ENCODE measurements at places on chromosomes 5 and 9. TPM values are rescaled to one million over a fixed set of nuclear protein-coding genes. Genes with fewer than 3 reads are reported as not detected.

DNA sequence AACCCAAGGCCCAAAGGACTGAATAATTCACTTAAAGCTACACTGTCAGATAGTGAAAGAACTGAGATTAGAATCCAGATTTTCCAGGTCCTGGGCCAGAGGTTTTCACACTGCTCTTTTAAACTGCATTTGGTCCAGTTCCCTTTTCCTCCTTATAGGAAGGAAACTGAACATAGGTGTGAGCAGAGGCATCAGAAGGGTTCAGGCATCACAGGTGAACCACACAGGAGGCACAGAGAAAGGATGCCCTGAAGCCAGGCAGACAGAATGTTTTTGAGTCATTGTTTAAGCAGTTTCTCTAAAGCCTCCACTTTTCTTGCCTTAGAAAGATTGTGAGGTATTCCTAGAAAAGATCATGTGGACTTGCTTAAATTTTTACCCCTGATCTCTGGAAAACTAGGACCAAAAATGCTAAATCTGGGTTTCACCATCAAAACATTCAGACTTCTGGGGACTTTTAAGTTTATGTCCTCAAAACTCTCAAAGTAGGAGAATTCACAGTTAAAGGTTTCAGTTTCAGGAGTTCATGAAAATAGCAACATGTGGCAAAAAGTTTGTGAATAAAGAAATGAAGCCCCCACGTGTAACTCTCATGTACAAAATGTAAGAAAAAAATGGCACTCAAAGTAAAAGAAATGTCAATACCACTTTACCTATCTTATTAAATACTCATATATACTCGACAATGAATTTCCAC, 386.1 kb downstream of the NTRK2 start:
- DNase-seq, result no peak

The DMXL1 gene
- 23.5 TPM for total RNA-seq

GRCh38 chr9:135224286-135224877, 136.9 kb downstream of the OLFM1 start:
- no peak for DNase-seq

- DNase-seq, result peak; percentile 39
Measured at GRCh38 chr9:84404095-84404686, 63.6 kb upstream of the SLC28A3 start.

GRCh38 chr9:77944556-77945243, 86.9 kb downstream of the GNAQ start:
- no peak for DNase-seq

DNA sequence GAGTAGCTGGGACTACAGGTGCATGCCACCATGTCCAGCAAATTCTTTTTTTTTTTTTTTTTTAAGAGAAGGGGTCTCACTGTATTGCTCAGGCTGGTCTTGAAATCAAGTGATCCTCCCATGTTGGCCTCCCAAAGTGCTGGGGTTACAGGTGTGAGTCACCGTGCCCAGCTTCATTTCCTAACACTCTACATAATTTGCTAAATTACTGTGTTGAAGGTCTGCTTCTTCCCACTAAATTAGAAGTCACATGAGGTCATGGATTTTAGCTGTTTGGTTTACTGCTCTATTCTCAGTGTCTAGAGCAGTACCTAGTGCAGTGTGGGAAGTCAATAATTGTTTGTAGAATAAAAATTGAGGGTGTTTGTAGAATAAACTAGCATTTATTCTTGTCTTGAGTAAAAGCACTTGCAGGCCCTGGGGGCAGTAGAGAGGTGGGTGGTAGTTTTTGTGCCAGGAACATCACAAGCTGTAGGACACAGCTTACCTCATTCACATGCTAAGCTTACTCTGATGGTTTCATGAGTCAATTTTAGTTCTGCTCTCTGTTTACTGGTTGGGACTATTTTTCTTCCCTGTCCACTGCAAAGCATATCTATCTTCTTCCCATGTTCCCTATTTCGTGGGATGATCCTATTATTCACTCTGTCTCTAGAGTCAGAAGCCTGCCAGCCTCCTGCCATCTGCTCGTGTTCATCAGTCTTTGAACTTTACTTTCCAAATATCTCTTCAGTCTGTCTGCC, 7.0 kb downstream of the TEX48 start:
- DNase-seq, result no peak

DNA sequence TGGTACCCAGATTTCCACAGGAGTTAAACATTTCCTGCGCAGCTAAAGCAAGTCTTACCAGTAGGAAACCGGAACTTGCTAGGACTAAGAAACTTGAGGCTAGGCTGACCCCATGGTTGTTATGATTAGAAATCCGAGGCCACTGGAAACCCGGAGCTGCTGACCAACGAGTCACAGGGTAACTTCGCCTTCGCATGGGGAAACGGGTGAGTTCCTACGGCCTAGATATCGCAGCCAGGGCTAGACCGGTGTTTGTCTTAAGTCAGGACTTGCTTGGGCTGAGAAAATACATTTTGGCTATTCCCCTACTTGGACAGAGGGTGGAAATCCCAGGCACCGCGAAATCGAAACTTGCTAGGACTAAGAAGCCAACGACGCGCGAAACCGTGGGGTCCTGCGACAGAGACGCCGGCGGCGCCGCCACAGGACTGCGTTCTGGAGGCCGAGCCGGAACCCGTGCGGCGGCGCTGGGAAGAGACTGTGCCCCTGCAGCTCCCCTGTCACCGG, 1.6 kb upstream of the ANXA2R start:
- DNase-seq, result no peak

GRCh38 chr5:124352312-124352711, 394.1 kb downstream of the ZNF608 start:
- DNase-seq, result no peak

GRCh38 chr9:12091865-12092527, 601.2 kb upstream of the TYRP1 start:
- DNase-seq, result no peak

- DNase-seq, result no peak
Measured at GRCh38 chr5:7837403-7837802, 13.5 kb downstream of the CFAP90 start.

The C9 gene
- not detected for total RNA-seq

The CD274 gene
- total RNA-seq, result 25.0 TPM

The PRSS3 gene
- not detected for total RNA-seq

The ZNF300 gene
- 2.4 TPM for total RNA-seq

- DNase-seq, result no peak
Measured at GRCh38 chr5:132431632-132432031, 58.9 kb downstream of the IRF1 start.

DNA sequence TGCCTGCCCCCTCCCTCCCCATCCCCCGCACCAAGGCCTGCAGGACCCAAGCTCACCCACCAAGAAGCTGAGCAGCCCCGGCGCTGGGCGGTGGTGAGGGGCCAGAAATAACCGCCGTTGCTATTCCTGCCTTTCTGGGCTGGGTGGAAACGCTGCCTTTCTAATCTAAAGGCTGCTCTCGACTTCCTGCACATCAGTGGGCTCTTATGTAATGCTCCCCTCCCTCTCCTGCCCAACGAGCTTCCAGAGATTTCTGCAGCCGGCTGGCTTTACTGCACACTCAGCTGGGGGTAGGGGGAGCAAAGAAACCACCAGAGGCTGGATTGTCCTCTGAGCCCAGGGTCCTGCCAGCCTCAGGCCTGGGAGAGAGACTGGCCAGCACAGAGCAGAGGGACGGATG, 6.9 kb upstream of the EGR1 start:
- DNase-seq, result no peak

- DNase-seq, result no peak
Measured at GRCh38 chr5:169803077-169803981, 166.3 kb downstream of the DOCK2 start.

The ZNF658 gene
- 2.8 TPM for total RNA-seq

The SLC6A19 gene
- not detected for total RNA-seq

GRCh38 chr5:71600783-71601182, 13.6 kb downstream of the MCCC2 start:
- no peak for DNase-seq

The PPIC gene
- total RNA-seq, result not detected

The OR1J2 gene
- total RNA-seq, result not detected

- DNase-seq, result no peak
Measured at GRCh38 chr5:66454186-66455078, 141.8 kb upstream of the MAST4 start.

DNA sequence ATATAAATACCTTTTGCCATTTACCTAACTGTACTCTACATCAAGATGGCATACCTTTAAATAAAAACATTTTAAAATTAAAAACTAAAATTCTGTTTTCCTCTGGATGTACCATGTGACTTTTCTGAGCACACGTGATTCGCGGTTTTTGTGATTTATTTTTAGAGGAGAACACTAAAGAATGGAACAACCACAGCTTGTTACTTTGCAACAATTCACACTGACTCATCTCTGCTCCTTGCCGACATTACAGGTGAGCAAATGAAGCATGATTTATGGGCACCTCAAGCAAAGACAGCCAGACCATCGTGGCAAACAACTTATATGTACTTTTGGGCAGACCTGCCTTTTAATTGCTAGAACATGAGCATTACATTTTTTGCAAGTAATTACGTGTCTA, 61.3 kb downstream of the GDA start:
- DNase-seq, result no peak

The CHSY3 gene
- not detected for total RNA-seq

DNA sequence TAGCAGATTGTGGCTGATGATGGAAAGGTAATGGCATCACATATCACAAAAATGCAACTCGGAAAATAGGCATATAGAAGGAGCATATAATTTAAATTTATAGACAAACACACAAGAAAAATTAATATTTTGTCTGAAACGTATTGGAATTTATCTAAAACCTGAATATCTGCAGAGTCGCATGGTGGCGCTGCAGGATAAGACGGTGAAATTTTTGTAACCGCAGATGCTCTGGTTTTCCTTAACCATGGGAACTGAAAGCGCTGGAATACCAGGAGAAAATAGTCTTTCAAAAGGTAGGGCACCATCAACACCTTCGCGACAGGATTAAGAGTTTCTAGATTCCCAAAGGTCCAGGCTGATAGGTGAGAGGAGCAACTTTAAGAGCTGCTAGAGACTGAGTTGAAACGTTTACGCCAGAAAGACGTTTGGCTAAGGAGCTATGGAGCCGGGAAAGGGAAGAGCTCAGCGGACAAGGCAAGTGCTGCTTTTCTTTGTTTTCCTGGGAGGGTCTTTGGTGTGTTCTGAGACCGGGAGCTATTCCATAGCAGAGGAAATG, 11.0 kb upstream of the PCDHB15 start:
- no peak for DNase-seq

All from activated CD4-positive, alpha-beta T cell treated with anti-CD3 and anti-CD28 coated beads for 36 hours (primary cell).